Activated CD4-positive, alpha-beta T cell treated with anti-CD3 and anti-CD28 coated beads, Interleukin-2, amount 10 ng/mL, durations not matched to agents 7 days and 5 days (primary cell): ENCODE measurements at places on chromosomes 12 and 14.

DNA sequence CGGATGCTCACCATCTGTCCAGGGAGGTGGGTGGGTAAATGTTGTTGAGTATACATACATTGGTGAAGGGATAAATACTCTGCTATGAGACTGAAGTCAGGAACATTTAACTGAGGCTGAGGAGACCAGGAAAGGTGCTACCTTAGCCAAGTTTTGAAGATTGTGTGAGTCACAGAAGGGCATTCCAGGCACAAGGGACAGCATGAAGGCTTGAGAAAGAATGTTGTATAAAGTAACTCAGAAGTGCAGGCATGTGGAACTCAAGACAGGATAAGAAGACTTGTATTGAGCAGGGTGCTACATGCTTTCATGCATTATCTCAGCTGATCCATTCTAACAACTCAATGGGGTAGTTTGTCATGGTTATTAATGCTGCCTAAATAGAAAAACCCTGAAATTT lies 112.7 kb downstream of the IPO8 start:
- no peak for DNase-seq

GRCh38 chr12:104551-105081 lies 38.0 kb downstream of the IQSEC3 start:
- no peak for DNase-seq

DNA sequence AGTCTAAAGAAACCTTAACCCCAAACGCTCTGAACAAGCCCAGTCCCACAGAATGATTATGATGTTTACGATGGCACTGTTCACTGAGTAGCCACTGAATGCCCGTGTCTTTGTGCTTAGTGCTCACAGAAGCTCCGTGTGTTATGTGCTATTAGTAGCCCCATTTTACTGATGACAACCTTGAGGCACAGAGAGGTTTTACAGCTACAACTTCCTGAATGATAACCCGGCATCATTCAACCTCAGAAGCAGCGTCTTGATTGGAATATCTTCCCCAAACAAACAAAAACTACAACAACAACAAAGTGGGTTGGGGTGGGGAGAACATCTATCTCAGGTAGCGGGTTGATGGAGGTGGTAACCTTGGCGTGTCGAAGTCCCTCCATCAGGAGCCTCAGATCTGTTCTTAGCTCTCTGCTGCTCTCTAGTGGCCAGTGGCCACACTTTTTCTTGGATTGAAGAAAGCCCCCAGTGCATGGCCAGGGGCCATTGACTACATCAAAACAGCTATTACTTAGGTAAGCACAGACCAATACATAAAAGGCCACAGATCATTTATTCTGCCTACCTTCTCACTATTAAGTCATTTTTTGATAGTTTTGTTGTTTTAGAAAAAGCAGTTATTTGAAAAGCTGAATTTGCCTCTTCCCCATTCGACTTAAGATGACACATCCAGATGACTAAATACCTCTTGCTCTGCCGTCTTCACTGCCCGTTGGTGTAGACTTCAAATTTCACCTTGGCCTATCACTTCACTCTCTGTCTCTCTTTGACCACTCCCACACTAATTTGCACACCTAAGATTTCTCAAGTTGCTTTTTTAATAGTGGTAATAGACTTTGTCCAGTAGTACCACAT lies 376.9 kb downstream of the GALC start:
- DNase-seq: peak; percentile 53

DNA sequence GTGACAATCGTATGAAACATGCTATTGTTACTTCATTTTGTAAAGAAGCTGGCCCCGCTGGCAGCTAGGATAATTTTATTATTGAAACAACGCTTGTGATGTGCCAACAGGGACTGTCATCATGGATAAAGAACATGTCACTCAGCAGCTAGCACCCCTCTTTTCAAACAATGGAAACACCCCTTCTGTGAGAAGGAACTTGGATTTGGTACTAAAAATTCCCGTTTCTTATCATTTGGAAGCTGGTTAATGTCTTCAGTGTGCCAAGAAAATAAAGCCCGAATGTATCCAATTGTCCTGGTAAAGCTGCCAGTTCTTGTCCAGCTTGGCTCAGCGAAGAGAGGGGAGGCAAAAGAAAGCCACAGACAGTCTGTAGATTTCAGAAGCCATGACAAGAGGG lies 186.6 kb downstream of the PHLDA1 start:
- no peak for DNase-seq

GRCh38 chr12:97944576-97944975 lies 482.0 kb downstream of the RMST start:
- no peak for DNase-seq

GRCh38 chr12:98903875-98904274 lies 258.8 kb downstream of the APAF1 start:
- no peak for DNase-seq

DNA sequence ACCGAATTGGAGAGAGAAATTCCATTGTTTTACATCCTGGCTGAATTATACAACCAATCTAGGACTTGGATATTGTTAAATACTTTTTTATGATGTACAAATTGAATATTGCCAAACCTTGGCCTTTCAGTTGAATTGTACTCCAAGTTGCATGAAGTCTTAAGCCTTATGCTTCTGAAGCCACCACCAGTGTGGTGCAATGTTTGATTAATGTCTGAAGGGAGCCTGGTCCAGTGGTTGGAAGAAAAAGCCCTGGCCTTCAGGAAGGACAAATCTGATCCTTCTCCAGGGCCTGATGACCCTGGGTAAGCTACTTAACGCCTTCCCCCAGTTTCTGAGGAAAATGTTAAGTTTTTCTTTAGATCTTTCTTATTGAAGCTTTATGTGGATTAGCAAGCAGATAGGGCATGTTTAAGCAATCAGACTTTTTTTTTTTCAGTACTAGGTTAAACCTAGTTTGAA lies 72.0 kb downstream of the PAPOLA start:
- no peak for DNase-seq

DNA sequence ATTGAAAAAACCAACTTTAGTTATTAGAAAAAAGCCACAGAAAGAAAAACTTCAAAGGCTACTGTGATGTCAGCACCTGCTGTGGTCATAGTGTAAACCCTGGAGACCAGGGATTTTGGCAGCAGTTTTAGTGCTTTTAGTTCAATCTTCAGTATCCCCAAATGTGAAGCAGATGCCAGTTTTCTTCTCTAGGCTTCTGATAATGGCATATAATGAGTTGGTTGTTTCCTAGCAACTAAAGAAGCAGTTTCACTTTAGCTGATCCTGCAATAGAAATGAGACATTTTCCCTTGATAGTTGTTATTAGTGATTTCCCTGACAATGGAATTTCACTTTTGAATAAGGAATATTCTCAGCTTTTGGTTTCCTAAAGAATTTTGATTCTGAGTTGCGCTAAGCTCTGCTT lies 131.2 kb downstream of the NUBPL start:
- DNase-seq: no peak

DNA sequence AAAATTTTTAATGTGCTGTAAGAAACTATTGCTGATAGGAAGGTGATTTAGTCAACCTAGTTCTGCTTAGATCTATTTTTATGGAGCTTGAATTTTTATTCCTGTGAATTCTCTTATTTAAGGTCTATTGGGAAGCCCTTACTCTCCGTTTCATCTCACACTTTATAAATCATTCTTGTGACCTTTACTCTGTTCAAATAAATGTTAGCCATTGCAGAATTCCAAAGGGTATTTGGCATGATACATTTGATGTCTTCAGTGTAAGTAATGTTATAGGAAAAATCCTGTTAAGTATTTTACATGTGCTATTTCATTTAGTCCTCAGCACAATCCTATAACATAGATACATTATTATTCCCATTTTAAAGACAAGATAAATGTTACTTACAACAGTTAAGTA lies 12.5 kb downstream of the PTPRQ start:
- no peak for DNase-seq

DNA sequence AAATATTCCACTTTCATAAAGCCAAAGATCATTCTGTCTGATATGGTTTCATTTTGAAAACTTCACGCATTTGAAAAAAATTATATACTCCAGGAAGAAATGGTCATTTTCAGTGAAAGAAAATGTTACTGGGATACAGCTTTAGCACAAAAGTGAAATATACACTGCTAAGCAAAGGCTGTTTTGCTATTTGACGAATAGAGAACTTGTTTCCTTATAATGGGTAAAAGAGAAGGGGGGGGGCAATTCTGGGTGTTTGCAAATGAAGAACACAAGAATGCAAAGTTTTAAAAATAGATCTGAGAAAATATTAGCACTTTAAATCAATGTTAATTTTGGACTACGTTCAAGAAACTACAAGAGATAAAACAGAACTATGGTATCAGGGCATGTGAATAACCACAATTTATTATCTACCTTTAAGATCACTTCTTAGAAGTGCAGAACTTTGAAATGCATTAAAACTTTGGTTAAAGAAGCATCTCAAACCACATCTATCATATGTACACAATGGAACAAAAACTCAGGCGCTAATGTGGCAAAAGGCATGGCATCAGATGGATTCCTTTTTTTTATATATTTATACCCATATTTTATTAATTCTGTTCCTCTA lies 51.1 kb downstream of the EFCAB11 start:
- no peak for DNase-seq

- no peak for DNase-seq
Measured at GRCh38 chr12:130179621-130180020, 17.4 kb downstream of the FZD10 start.

GRCh38 chr12:66062290-66062625 lies 68.3 kb downstream of the LLPH start:
- DNase-seq: no peak

GRCh38 chr12:88805286-88805685 lies 225.0 kb upstream of the KITLG start:
- no peak for DNase-seq

DNA sequence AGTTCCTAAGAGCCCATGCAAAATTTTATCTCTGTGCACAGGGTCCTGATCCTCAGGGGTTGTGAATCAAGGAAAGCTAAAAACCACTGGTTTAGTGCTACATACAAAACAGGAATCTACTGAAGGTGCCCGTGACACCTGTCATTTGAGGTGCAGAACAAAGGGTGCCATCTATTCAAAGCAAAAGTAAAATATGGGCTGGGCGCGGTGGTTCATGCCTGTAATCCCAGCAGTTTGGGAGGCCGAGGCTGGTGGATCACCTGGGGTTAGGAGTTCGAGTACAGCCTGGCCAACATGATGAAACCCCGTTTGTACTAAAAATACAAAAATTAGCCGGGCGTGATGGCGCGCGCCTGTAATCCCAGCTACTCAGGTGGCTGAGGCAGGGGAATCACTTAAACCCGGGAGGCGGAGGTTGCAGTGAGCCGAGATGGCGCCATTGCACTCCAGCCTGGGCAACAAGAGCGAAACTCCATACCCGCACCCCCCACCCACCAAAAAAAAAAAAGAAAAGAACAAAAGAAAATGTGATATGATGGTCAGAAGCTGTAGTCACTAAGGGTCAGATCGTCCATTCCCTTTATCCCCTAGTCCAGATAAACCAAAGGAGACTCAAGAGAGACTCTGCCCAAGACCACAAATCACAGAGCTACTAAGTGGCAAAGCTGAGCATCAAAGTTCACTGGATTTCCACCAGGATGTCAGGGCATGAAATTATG lies 3.4 kb downstream of the PPTC7 start:
- DNase-seq: peak; percentile 22

DNA sequence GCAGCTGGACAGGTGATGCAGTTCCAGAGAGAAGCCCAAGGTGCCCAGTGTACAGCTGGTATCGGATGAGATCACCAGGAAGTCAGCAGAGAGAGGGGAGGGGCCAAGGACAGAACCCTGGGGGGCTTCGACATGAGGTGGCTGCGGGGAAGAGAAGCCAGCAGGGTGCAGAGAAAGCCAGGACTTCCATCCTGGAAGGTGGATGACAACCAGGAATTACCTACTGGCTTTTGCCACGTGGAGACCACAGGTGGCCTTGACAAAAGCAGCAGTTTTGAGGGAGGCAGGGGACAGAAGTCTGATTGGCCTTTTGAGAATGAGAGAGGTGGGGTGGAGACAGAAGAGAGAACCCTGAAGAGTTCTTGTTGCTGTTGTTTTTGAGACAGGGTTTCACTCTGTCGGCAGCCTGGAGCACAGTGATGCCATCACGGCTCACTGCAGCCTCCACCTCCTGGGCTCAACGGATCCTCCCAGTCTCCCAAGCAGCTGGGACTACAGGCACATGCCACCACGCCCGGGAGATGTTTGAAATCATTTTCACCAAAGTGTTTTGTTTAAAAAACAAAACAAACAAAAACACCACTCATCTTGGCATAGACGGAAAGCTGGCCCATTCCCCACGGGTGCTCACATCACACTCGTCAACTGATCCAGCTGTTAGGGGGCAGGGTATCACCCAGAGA lies 35.2 kb downstream of the CDC42BPB start:
- DNase-seq: no peak

DNA sequence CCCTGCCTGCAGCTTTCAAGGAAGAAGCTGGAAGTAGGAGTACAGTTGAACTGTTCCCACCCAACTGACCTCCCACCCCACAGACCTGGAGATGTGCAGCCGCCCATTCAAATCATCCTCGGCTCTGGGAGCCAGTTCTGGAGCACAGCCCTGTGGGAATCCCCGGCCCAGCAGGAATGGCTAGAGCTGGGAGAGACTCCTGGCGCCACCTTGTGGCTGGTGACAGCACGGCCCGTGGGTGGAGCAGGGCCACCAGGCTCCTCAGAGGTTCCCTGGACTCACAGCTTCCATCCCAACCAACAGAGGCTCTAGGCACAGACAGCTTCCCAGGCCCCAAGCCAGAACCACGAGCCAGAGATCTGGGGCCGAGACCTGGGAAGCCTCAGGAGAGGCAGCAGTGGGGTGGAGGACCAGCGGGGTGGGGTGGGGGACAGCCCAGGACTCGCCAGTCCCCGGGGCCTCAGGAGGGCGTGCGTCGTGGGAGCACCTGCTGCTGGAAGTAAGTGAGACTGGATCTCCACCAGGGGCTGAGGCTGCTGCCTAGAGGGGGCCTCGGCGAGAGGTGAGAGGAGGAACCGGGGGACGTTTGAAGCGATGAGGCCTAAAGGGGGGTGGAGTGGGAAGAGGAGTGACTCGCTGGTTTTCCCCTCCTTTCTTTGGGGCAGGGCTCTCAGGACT lies 43.4 kb downstream of the RNF34 start:
- peak; percentile 66 for DNase-seq

- peak; percentile 60 for DNase-seq
Measured at GRCh38 chr14:92686900-92687427, 61.5 kb downstream of the LGMN start.

GRCh38 chr14:89332031-89332430 lies 85.0 kb downstream of the FOXN3 start:
- DNase-seq: no peak

GRCh38 chr12:94143951-94144350 lies 4.4 kb upstream of the PLXNC1 start:
- no peak for DNase-seq
